ENCODE measurements at places on chromosomes 5 and 9.

- DNase-seq: no peak
These were observed 45.0 kb downstream of the TENT4A start for GRCh38 chr5:6758236-6758635.

- DNase-seq: no peak
These were observed 353.2 kb downstream of the IRX1 start for GRCh38 chr5:3948838-3949237.

GRCh38 chr5:31193591-31194467, at the start of gene CDH6:
CDH6 (plus strand) TSS chr5:31193686; CDS start chr5:31267474, 73,788 bp downstream.
- no peak for DNase-seq

DNA sequence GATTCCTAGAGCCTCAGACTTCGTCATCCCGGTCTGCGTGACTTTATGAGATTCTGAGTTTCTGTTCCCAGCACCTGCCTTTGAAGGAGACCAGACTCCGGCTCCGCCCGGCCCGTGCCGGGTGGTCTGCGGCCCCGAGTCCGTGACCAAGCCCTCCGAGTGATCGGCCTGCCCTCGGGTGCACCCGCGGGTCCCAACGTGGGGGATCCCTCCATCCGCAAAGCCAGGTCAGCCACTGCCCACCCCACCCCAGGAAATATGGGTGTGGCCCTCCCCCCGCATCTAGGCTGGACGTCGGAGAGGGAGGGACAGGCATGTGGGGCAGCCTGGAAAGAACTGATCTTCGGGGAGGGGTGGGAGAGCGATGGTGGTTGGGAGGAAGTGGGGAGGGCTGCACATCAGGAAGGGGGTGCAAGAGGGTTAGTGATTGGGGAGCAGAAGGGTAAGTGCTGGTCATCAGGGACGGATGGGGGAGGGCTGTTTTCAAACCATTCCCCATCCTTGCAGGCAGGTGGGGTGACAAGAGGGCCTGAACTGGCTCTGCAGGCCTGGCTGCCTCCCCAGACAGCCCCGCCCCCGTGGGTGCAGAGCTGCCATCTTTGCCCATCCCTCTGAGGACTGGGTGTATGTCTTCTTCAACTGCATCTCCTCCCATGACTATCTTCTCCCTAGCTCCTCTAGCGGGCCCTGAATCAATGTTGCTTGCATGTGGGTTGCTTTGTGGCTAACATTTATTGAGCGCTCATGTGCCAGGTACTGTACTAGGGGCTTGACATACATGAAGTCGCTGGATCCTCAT, 747 bp downstream of the LRSAM1 start:
- DNase-seq: no peak

DNA sequence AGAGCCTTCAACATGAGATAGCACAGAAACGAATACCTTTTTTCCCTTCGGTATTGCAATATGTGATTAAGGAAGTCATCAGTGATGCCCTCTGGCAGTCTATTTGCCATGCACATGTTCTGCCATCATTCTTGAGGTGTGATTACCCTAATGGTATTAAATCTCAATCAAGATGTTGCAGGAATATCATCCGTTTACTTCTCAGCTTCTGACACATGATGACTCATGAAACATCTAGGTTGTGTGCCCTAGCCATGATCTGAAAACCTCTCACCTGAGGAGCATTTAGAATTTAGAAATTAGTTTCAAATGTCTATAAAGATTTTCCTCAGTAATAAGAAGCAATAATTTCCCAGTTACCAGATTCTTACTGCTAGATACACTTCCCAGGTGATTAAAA, 209.1 kb downstream of the ADGRV1 start:
- no peak for DNase-seq

GRCh38 chr9:79053598-79053997, 518.2 kb upstream of the TLE4 start:
- no peak for DNase-seq

- peak; percentile 16 for DNase-seq
These were observed 839 bp downstream of the GABRG2 start for GRCh38 chr5:162068412-162068811.

GRCh38 chr5:118653872-118654271, 334.5 kb downstream of the DTWD2 start:
- DNase-seq: no peak

- no peak for DNase-seq
These were observed 528.8 kb downstream of the IRX1 start for GRCh38 chr5:4124221-4124970.

- DNase-seq: no peak
These were observed 1.1 kb upstream of the SNAPC3 start for GRCh38 chr9:15421532-15421931.

GRCh38 chr5:2656206-2656605, 95.3 kb downstream of the IRX2 start:
- DNase-seq: no peak

DNA sequence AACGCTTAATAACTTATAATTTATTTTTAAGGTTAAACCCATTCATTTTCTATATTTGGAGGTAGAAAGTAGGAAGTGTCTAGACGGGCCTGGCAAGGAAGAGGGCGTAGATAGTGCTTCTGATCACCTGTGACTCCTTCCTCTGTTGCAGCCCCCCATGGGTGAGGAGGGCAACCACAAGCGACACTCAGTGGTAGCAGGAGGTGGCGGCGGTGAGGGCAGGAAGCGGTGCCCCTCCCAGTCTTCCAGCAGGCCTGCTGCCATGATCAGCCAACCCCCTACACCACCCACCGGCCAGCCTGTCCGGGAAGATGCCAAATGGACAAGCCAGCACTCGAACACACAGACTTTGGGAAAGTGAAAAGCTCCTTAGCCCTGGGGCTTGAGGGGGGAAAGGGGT, 36.7 kb downstream of the FAXDC2 start:
- no peak for DNase-seq

DNA sequence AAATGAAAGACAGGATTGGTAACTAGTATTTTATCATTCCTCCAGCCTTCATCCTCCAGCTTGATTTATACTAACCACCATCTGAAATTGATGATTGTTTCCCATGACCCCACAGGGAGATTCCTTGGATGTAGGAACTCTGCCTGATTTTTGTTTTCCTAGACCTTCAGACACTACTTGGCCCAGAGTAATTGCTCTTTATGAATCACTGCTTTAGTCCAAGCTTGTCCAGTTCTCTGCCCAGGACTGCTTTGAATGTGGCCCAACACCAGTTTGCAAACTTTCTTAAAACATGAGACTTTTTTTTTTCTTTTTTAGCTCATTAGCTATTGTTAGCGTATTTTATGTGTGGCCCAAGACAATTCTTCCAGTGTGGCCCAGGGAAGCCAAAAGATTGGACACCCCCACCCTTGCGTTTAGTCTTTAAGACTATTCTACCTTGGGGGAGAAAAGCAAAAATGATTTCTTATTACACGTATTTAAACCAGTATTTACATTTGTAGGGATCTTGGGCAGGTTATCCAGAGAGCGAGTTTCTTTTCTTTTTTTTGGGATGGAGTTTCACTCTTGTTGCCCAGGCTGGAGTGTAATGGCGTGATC, 18.4 kb downstream of the BASP1 start:
- DNase-seq: no peak

GRCh38 chr5:2538169-2538568, 213.3 kb downstream of the IRX2 start:
- no peak for DNase-seq

DNA sequence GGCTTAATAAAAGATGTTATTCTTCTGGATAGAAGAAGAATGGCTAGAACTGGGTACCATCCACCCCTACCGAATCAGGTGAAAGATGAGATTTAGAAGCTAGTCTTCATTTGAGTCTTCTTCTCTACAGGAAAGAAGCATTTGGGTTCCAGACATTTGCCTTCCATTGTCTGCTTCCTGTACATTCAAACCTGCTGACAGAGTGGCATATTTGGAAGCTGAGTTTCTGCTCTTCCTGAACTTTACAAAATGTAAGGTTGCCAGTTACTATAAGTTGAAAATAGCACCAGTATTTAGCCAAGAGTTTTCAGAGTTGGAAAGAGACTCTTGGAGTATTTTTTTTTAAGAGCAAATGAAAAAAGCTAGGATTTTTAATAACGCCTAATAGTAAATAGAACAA, 525.4 kb upstream of the TLE4 start:
- no peak for DNase-seq

GRCh38 chr5:52743012-52743411, 44.7 kb upstream of the ITGA1 start:
- no peak for DNase-seq

DNA sequence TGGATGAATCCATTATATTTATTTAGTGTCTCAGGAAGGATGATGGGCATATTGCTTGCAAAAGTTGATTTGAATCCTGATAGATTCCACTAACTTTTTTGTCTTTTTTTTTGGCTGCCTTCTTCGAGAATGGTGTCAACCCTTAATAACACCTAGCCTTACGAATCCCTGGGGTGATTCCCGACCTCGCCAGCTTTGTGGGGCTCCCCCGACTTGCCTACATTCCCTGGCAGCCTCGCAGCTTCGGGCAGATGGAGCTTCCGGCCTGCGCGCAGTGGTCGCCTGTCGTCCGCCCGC, 366 bp upstream of the DOCK8 start:
- no peak for DNase-seq

DNA sequence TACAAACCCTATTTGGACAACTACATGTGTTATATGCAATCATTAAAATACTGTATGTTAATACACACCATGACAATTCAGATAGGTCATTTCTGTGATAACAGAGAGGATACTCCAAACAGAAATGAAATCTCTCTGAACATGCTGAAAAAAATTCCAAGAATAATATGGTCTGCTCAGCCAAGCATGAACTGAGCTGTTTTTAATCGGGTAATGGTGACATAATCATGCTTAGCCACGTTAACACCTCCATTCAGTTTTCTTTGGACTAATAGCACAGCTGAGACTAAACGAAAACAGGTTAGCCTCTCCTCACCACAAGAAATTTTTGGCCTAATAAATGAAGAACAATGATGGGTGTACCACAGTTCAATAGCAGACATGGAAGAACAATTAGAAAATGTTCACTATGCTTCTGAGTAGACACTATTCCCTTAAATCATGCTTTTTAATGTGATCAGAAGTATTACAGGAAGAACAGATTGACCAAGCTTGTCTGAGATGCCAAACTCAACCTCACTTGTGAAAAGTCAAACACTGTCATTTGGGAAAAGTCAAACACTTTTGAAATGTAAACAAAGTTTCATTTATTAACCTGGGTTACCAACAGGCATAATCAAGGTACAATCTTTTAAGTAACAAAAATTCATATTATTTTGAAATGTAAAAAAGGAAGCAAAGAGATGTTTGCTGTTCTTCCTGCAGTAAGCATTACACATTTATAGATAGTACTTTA, 19.4 kb downstream of the RAB14 start:
- DNase-seq: no peak

DNA sequence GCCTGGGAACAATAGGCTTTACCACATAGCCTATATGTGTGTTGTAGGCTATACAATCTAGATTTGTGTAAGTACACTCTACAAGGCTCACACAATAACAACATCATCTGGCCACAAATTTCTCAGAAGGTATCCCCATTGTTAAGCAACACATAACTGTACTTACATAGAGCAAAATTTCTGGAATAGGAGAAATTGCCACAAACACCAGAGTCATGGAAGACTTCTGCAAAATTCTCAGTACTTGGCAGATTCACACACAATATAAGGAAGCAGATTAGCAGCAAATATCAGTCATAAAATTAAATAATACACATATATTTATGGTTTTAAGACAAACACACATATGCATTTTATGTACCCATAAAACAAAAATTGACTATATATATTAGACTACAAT, 16.4 kb downstream of the GNAQ start:
- DNase-seq: no peak

GRCh38 chr9:76818271-76818670, 54.0 kb downstream of the PCA3 start:
- DNase-seq: no peak

GRCh38 chr9:121107029-121107428, 32.3 kb downstream of the CNTRL start:
- no peak for DNase-seq
